GM23248 (cell line): ENCODE measurements at places on chromosomes 1 and 21. TPM values are rescaled to one million over a fixed set of nuclear protein-coding genes. Genes with fewer than 3 reads are reported as not detected.

FMO1 gene
- not detected in 2 replicates for total RNA-seq

HTR6 gene
- not detected in 2 replicates for total RNA-seq

CLCA1 gene
- not detected in 2 replicates for total RNA-seq

OR2L5 gene
- not detected in 2 replicates for total RNA-seq

INAVA gene
- total RNA-seq: not detected in 2 replicates

TMEM240 gene
- 1.1 and 3.3 TPM in 2 replicates for total RNA-seq

CLDN14 gene
- 0.51 TPM in 1 of 2 replicates, not detected in the other for total RNA-seq

SUSD4 gene
- total RNA-seq: 2.0 and 3.9 TPM in 2 replicates

DIO1 gene
- total RNA-seq: not detected in 2 replicates

CNIH3 gene
- 2.1 and 6.4 TPM in 2 replicates for total RNA-seq

- H3K27ac ChIP-seq: no peak overlapping the region
- H3K36me3 ChIP-seq: no peaks in the 10 kb centered on the region
- H3K4me3 ChIP-seq: no peak overlapping the region
- peak; percentile 79 for DNase-seq
These were observed 20.6 kb downstream of the RUNX3 start for GRCh38 chr1:24909388-24909898.

DNA sequence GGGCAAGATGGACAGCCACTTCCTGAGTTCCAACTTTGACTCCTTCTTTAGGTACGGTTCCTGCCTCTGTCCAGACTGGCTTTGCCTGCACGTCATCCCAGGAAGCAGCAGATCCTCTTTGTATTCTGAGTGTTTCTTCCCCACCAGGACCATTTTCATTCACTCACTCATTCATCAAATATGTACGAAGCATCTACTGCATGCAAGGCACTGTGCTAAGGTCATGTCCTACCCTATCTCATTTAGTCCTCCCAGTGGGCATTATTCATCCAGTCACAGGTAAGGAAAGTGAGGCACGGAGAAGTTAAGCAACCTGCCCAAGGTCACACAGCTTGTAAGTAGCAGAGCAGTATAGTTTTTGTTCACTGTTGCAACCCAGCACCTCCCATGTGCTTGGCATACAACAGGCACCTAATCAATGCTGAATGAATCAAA is 13.9 kb downstream of the CRYBG2 start:
- H3K4me3 ChIP-seq: no peak overlapping the region
- H3K27me3 ChIP-seq: peaks cover 9% of the 10 kb centered on the region
- H3K4me1 ChIP-seq: 0 out of 2 replicates have a peak, but pooled peaks cover 4% of the 10 kb centered on the region
- no peaks in the 10 kb centered on the region for H3K36me3 ChIP-seq
- DNase-seq: no peak

DNA sequence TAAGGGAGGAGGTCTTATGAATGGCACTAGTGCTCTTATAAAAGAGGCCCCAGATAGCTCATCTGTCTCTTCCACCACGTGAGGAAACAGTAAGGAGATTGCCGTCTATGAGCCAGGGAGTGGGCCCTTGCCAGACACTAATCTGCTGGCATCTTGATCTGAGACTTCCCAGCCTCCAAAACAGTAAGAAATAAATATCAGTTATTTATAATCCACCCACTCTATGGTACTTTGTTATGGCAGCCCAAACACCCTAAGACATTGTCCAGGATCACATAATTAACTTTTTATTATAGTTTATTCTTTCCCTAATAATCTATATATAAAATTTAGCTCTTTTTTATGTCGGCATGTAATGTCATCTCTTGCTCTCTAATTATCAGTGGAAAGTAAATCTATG is 144.0 kb upstream of the IRF2BP2 start:
- H3K4me1 ChIP-seq: peaks cover 7% of the 10 kb centered on the region
- no peaks in the 10 kb centered on the region for H3K36me3 ChIP-seq
- no peak overlapping the region for H3K4me3 ChIP-seq
- DNase-seq: no peak
- H3K27ac ChIP-seq: no peak overlapping the region
- no peaks in the 10 kb centered on the region for H3K27me3 ChIP-seq

DNA sequence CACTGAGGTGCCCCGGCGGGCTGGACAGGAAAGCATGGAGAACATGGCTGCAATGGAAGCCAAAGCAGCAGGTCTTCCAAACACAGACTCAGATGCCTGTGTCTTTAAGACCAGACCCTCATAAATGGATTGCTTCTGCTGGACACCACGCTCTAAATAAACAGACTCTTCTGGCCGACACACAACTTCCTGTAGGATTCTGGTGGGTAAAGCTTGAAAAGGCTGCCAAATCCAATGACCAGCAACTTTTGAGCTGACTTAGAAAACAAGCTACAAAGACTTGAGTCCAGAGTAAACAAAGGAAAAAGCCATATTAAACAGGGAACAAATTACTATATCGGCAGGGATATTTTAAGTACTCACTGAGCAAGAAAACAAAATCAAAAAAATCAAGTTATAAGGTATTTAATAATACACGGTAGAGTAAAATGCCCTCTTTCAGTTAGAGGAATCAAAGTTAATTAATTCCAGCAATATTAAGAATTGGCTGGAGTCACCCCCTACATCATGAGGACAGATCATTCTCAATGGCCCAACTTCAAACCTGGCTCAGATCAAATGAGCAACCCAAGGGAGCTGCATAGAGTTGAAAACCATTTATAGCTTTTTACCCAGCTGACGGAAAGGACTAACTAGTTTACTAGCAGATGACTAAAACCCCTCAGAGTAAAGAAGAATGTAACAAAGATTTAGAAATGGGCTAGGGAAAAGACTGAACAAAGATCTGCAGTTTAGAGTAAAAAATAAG is 102.4 kb downstream of the TGFBR3 start:
- peak; percentile 40 for DNase-seq
- no peaks in the 10 kb centered on the region for H3K36me3 ChIP-seq
- H3K27me3 ChIP-seq: no peaks in the 10 kb centered on the region

DNA sequence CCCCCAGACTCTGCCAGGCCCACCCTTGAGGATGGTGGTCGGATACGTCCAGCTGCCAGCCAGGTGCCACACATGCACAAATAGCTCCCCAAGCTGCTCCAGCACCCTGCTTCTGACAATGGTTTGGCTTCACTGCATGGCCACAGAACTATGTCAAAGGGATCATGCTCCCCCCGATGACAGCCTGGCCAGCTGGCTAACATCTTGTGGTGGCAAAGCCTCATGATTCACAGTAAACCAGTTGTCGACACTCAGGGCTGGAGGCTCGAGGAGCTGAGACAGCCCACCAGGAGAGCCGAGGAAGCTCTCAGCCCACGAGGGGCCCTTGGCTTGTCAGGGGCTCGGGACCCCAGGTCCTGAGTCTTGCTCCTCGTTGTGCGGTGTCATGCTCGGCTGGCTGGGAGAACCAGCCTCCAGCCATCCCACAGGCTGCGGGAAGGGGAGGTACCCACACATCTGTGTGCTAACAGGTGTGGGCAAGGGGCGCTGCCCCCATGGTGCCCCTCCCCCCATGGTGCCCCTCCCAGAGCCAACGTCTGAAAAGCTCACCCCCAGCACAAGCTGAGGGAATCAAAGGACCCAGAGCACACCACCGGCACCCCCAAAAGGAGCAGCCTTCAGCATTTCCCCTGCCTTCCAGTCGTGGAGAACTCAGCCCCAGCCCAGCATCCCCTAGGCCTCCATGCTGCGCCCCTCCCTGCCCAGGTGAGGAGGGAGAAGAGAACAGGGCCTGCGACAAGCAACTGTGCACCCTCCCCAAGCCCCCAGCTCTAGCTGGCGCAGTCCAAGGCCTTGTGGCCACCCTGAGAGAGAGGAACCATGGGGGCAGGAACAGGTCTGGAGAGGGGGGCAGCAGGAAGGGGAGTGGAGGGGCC is 41.2 kb downstream of the KIF21B start:
- peak; percentile 30 for DNase-seq
- H3K4me1 ChIP-seq: no peaks in the 10 kb centered on the region

DNA sequence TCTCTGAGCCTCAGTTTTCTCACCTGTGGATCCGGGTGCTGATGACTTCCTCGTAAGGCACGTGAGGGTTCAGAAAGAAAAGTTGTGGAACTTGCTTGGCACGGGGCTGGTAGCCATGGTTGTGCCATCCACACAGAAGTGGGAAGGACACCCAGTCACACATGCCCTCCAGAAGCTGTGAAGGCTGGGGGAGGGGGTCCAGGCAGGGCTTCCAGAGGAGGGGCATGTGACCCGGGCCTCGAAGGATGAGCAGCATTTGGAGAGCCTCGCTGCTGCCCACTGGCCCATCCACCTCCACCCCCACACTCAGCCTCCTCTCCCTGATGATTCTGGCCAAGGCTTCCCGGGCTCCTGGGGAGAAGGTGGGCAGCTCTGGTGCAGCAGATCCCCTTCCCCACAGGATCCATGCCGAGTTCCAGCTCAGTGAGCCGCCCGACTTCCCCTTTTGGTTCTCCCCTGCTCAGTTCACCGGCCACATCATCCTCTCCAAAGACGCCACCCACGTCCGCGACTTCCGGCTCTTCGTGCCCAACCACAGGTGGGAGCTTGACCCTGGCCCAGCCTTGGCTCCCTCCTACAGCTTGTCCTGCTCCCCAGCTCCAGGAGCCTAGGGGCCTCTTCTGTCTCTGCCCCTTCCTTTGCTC is 9.4 kb downstream of the SELENON start:
- no peak overlapping the region for H3K4me3 ChIP-seq
- H3K4me1 ChIP-seq: peaks cover 22% of the 10 kb centered on the region
- H3K36me3 ChIP-seq: no peaks in the 10 kb centered on the region; the same call in 1 of the 2 replicates
- no peak for DNase-seq
- H3K27me3 ChIP-seq: no peaks in the 10 kb centered on the region
- H3K27ac ChIP-seq: no peak overlapping the region

DNA sequence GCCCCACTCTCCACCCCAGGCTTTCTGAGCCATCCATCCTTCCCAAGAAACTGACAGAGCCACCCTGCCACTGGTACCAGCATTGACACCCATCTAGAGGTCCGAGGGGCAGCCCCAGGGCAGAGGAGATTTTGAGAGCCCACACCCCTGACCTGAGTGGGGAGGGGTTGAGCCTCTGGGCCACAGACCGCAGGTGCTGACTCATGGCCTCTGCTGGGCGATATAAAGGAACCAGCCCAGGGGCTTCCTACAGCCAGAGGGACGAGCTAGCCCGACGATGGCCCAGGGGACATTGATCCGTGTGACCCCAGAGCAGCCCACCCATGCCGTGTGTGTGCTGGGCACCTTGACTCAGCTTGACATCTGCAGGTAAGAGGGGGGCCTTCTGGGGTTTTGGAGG is at the start of gene PADI4:
Gene PADI4 (plus strand): TSS at position 252 of the 400 bp plus-strand sequence. CDS start 26 bp downstream, at position 278.
- no peaks in the 10 kb centered on the region for H3K4me1 ChIP-seq
- H3K27me3 ChIP-seq: peaks cover 16% of the 10 kb centered on the region
- no peak within 1 kb of the TSS for H3K4me3 ChIP-seq
- no peaks in the 10 kb centered on the region for H3K36me3 ChIP-seq
- DNase-seq: no peak
- no peak within 1 kb of the TSS for H3K27ac ChIP-seq

GRCh38 chr1:110057963-110058518 is 12.4 kb downstream of the ALX3 start:
- H3K4me1 ChIP-seq: peaks cover 49% of the 10 kb centered on the region
- H3K36me3 ChIP-seq: peaks cover 14% of the 10 kb centered on the region; the same call in 1 of the 2 replicates
- H3K27me3 ChIP-seq: no peaks in the 10 kb centered on the region

- H3K4me1 ChIP-seq: no peaks in the 10 kb centered on the region
- no peak overlapping the region for H3K4me3 ChIP-seq
- H3K36me3 ChIP-seq: no peaks in the 10 kb centered on the region
- H3K27me3 ChIP-seq: no peaks in the 10 kb centered on the region
These were observed 15.4 kb downstream of the CTXND2 start for GRCh38 chr1:150902346-150902745.

DNA sequence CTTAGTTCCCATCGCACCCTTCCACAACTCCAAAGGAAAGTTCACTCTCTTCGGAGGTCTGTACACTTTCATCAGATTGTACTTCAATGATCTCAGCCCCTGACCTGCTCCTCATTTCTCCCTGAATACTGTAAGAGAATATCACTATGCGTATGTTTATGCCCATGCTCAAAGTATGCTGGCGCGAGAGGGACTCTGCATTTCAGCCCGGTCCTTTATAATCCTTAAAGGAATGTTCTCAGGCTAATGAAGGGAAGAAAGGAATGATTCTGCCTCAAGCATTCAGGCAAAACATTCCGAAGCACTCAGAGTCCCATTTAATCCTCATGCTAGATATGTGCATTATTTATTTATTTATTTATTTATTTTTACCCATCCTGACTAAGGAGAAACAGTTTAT is 76.8 kb downstream of the PLD5 start:
- DNase-seq: no peak
- no peaks in the 10 kb centered on the region for H3K27me3 ChIP-seq
- H3K4me3 ChIP-seq: no peak overlapping the region
- no peaks in the 10 kb centered on the region for H3K36me3 ChIP-seq

DNA sequence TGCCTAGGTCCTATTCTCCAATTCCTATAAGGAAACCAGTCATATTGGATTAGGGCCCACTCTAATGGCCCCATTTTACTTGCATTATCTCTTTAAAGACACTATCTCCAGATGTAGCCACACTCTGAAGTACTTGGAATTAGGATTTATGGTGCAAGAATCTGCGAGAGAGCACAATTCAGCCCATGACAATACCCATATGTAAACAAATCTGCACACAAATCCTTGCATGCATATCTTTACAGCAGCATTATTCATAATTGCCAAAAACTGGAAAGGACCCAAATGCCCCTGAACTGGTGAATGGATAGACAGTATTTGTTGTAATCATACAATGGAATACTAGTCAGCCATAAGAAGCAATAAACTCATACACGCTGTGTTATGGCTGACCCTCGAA is 229.8 kb upstream of the ADAMTS5 start:
- H3K4me1 ChIP-seq: peaks cover 11% of the 10 kb centered on the region; the same call in 1 of the 2 replicates
- H3K27ac ChIP-seq: no peak overlapping the region
- H3K4me3 ChIP-seq: no peak overlapping the region
- H3K36me3 ChIP-seq: no peaks in the 10 kb centered on the region

- no peak for DNase-seq
- H3K4me3 ChIP-seq: peak overlapping the region; percentile 85
- H3K36me3 ChIP-seq: no peaks in the 10 kb centered on the region
- H3K4me1 ChIP-seq: peaks cover 12% of the 10 kb centered on the region
- peak overlapping the region; percentile 67 for H3K27ac ChIP-seq
These were observed 1.3 kb upstream of the LYST start for GRCh38 chr1:235867903-235868469.

DNA sequence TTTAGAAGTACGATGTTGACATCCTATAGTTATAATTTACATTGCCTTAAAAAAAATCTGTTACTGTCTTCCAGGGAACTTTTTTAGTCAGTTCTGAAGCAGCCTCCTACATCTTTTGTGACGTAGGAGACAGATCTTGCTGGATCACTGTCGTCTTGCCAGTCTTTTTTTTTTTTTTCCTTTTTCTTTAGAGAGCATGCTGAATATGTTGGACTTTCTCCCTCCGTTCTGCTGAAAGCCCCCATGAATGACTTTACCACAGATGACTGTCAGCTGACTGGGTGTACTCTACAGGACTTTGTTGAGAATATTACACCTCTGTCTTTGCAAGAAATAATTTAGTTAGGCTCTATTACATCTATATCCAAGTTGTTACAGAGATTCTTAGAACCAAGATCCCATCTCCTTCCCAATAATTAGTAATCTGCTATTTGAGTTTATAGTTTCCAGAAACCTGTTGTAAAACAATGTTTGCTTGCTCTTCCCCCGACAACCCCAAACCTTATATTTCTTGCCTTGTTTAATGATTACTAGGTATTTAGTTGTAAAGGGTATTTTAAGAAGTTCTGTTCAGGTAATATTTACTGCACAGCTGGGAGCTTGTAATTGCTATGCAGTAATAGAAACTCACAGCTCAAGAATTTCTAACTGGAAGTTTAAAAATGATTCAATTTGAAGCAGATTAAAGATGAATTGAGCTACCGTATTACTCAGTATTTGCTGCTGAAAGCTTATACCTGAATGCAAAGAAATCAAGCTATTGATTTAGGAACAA is 61.8 kb downstream of the RASAL2 start:
- peaks cover 19% of the 10 kb centered on the region; the same call in 1 of the 2 replicates for H3K4me1 ChIP-seq
- peak; percentile 10 for DNase-seq

GRCh38 chr1:44806025-44806703 is 987 bp downstream of the DYNLT4 start:
- H3K4me3 ChIP-seq: peak overlapping the region; percentile 37
- H3K36me3 ChIP-seq: peaks cover 16% of the 10 kb centered on the region; the same call in 1 of the 2 replicates
- H3K27me3 ChIP-seq: no peaks in the 10 kb centered on the region
- peak overlapping the region; percentile 100 for H3K27ac ChIP-seq
